ENCODE measurements at places on chromosomes 16 and 17.

GRCh38 chr16:85151603-85152413, 39.5 kb upstream of the CIBAR2 start:
- DNase-seq, result no peak

GRCh38 chr17:55290492-55291113, 25.8 kb downstream of the HLF start:
- DNase-seq, result no peak

GRCh38 chr17:46948544-46948943, 25.6 kb downstream of the GOSR2 start:
- no peak for DNase-seq

- DNase-seq, result no peak
Observed at GRCh38 chr17:78313735-78314648, 45.9 kb downstream of the SOCS3 start.

- DNase-seq, result no peak
Observed at GRCh38 chr16:919658-920050, 51.1 kb downstream of the LMF1 start.

DNA sequence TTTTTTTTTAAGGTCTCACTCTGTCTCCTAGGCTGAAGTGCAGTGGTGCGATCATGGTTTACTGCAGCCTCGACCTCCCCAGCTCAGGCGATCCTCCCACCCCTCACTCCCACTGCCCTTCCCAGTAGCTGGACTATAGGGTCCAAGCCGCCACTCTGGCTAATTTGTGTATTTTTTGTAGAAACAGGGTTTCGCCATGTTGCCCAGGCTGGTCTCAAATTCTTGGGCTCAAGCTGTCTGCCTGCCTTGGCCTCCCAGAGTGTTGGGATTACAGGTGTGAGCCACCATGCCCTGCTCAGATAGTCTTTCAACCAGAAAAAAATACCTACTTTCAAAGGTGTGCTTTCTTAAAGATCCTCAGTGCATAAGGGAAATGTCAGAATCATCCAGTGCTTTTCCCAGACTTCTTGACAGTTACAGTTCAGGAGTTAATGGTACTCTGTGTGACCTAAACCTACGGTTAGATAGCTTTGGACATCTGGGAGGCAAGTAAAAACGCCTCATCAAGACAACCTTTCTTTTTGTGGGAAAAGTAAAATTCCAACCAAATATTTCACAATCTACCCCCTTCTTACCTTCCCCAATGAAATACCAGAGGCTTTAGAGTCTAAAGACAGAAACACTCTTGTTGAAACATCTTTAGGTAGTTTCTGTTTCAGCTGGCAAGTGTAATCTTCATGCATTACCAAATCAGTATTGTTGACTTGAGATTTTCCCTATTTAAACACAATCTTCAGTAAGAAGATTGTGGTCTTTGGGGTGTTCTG, 6.8 kb downstream of the RSPRY1 start:
- DNase-seq, result peak; percentile 38

GRCh38 chr17:46831573-46832330, 13.3 kb upstream of the WNT3 start:
- no peak for DNase-seq

GRCh38 chr17:38943607-38944006, 18.2 kb downstream of the LASP1NB start:
- DNase-seq, result no peak

DNA sequence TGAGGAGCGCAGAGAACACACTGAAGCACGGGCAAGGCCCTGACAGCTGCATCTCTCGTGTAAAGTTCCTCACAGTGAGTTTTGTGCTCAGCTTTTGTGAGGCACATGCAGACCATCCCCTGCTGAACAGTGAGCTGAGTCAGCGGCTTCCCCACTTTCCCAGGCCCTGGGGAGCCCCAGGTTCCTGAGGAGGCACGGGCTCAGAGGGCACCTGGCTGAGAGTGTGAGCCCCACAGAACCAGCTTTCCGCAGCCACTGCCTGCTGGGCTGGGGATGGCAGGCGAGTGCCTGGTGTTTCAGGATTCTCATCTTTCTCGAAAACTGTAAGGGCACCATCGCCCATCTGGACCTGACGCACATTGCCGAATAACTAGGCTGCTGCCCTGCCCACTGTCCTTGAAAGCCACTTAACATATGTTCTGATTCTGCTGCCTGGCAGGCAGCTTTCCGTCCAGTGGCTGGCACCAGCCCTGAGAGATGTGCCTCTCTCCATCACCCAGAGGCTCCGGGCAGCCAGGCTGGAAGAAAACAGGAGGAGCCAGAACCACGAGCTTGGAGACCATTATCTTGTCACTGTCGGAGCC, 266.7 kb upstream of the FOXF1 start:
- no peak for DNase-seq

DNA sequence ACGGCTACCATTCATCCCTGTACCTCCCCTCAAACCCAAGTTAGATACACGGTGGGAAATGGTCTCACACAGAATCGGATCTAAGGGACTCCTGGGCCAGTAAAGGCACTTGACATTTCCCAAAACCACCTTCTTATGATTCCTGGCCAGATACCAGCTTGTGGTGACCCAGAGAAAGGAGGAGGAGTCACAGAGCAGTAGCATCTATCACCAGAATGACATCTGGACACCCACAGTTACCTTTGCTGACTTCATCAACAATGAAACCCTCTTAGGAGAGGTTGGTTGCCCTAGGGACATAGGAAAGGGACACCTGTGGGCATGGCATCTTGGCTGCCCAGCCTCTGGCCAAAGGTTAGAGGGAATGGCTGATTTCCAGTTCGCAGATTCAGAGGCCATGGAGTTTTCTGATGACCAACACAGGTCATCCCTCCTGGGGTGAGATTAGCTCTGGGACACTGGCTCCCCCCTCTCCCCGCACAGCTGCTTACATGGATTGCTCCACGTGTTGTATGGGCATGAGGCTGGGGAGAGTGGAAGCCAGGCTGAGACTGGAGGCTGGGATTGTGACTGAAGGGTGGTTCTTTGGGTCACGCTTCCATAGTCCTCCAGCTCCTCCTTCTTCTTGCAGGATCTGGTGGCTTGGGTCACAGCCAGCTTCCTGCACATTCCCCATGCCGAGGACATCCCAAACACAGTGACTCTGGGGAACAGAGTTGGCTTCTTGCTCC, 1.4 kb upstream of the AOC3 start:
- DNase-seq, result no peak

All from AG04449 (cell line).